Heart right ventricle (tissue), 16 donors: ENCODE measurements at places on chromosomes 4 and X. TPM values are rescaled to one million over a fixed set of nuclear protein-coding genes. Genes with fewer than 3 reads are reported as not detected.
A peak's percentile ranks its signal among the peaks of the same experiment; 100 is the strongest.

- DNase-seq, result no peak
These were observed 28.6 kb downstream of the SCLT1 start for GRCh38 chr4:129064717-129065116.

GRCh38 chr4:128606173-128606572 lies 203.3 kb upstream of the JADE1 start:
- no peak for DNase-seq

DNA sequence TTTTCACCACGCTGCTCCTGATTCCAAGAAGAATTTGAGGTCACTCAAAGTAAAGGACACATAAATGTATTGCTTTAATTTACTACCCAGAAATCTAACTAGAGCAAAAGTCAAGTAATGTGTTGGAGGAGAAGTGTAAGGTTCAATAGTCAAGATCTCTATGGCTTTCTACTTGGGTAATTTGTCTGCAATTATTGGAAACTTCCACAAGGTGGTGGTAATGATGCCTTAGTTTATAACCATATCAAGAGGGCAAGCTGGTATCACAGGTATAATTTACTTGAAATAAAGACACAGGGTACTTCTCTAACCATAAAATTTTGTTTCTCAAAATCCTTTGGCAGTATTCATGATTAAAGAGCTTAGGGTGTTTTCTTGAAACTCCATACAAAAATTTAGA lies 10.2 kb upstream of the GRIA3 start:
- no peak for DNase-seq

DNA sequence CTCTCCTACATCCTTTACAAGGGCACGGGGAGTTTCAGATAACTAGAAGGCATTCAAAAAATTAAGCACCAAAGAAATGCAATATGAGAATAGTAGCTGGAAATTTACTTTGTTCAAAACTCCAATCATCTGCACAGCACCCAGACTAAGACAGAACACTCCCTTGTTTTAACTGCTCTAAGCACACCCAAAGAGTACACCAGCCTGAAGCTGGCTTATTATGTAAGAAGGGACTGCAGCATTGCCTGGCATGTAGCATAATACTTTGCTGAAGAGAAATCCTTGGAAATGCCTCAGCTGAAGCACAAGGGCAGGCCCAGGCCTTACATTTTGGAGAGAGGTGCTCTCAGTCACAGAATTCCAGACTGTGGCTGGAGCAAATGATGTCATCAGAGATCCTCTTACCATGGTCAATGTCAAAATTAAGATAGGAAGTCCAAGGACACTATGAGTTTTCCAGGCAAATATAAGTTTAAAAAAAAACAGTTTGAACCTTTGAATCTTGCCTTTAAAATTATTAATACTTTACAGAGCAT lies 14.8 kb downstream of the ARHGEF6 start:
- no peak for DNase-seq

- DNase-seq, result peak; percentile 17
These were observed 115.2 kb upstream of the LNX1 start for GRCh38 chr4:53706422-53707032.

DNA sequence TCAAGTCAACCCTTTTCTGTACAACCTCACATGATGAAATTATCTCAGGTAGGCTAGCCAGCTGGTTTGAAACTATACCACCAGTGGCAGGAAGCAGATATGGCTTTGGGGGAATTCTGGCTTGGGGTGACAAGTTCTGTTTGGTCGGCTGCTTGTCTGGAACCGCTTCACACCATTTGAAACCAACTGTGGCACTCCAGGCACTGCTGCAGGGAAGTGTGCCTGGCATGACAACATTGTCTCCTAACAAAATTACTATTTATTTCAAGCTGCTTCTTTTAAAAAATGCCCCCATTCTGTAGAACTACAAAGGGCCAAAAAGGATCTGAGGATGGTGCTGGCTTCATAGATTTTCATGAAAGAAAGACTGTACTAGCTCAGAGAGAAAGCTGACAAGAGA lies 37.1 kb upstream of the GPM6B start:
- no peak for DNase-seq

GRCh38 chr4:32031026-32031425 lies 1310.9 kb downstream of the PCDH7 start:
- DNase-seq, result no peak

- no peak for DNase-seq
These were observed 35.8 kb upstream of the LEF1 start for GRCh38 chr4:108204518-108204917.

CCSER1 gene
- total RNA-seq, result 13.5 TPM

DNA sequence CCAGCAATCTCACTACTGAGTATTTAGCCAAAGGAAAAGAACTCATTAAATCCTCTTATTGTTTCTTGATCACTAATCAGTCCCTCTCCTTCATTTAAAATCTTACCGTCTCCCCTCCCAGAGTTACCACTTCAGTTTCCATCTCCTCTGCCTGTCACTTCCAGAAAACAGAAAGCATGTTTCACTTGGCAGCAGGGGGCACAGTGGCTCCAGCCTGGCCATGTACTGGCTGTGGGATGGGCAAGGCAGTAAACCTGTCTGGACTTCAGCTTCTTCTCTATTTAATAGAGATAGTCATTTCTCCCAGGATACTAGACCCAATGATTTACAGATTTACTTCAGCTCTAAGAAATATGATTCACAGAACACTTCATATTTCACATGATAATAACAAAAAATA lies 63.2 kb downstream of the CD40LG start:
- DNase-seq, result peak; percentile 15

DNA sequence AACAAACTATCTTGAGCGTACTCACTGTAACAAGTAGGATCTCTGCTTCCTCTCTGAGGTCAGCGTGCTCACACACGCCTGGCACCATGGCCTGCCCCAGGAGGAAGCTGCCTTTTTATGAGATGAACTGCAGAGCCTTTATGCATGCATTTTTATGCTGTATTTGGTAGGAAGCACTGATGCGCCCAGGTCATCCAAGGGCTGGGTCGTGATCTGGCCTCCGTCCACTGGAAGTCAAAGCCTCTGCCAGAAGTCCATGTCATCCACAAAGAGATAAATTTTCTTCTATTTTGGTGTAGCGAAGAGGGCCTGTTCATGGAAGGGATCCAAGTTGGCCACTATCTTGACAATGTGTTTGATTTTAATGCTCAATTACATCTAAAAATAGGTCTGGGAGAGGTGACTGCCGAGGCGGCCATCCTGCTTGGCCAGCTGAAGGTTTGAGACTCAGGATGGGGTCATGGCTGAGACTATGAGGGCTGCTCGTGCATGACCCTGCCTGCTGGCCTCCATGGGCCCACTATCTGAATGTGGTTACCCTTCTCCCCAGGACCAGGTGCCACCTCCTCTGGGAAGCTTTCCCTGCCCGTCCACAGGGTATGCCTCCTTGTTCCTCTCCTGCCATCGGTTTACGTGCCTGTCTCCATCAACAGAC lies 50.3 kb downstream of the HTRA3 start:
- peak; percentile 66 for DNase-seq

DNA sequence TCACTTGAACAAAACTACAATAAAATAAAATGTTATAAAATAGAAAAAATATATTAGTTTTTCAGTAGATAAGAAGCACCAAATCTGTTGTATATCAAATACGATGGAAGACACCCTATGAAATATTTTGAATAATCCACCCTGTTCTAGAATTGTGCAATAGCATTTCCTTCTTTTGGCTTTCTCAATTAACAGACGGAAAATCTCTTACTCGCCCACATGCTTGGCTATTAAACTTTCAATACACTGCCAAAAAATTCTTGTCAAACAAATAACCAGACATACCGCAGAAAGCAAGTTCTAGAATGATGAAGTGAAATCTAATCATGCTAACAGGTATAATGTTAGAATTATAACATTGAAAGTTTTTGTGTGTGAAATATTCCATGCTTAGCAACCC lies 671.6 kb upstream of the SLIT2 start:
- no peak for DNase-seq

DNA sequence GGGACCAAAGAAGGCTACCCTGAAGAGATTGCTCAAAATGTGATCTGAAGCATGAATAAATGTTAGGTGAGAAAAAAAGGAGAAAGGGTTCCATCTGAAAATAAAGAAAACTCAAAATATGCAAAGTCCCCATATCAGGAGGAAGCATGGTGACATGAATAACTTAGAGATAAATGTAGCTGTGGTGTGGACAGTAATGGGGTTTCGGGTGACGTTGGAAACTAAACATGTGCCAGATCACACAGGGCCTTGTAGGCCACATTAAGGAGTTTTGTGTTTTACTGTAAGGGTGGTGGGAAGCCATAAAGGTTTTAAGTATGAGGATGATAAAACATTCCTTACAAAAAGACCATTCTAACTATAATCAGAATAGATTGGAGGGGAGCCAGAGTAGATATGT lies 40.3 kb upstream of the ACSL4 start:
- no peak for DNase-seq

ADGRG4 gene
- not detected for total RNA-seq

DNA sequence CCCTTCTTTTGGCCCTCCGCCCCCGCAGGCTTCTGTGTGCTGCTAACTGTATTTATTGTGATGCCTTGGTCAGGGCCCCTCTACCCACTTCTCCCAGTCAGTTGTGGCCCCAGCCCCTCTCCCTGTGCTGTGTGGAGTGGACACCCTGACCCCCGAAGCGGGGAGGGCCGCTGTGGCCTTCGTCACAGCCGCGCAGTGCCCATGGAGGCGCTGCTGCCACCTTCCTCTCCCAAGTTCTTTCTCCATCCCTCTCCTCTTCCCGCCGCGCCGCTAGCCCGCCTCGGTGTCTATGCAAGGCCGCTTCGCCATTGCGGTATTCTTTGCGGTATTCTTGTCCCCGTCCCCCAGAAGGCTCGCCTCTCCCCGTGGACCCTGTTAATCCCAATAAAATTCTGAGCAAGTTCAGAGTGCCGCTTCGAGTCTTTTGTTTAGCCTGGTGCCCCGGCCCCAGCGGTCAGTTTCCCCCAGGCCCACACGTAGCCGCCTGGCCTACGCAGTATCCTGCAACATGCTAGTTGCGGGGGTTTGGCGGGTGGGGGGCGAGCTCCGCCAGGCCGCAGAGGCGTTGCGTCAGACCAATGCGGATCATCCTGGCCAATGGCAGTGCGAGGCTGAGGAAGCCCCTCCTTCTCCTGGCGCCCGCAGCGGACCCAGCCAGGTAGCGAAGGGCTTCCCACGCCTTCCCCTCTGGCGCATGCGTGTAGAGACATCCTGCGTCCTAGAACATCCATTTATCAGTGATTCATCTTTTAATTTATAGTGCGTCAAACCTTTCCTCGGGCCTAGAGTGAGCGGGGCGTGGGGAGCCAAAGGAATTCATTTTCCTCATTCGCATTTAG lies 5.6 kb upstream of the KANTR start:
- DNase-seq, result peak; percentile 77

- no peak for DNase-seq
These were observed 193.0 kb downstream of the MGST2 start for GRCh38 chr4:139858436-139859205.

GRCh38 chr4:99853999-99854398 lies 37.4 kb downstream of the DAPP1 start:
- no peak for DNase-seq

GRCh38 chr4:127506283-127506682 lies 126.5 kb upstream of the INTU start:
- DNase-seq, result peak; percentile 5

- no peak for DNase-seq
These were observed 84.3 kb downstream of the RRAGB start for GRCh38 chrX:55801811-55802210.

BGN gene
- 74.5 TPM for total RNA-seq

DNA sequence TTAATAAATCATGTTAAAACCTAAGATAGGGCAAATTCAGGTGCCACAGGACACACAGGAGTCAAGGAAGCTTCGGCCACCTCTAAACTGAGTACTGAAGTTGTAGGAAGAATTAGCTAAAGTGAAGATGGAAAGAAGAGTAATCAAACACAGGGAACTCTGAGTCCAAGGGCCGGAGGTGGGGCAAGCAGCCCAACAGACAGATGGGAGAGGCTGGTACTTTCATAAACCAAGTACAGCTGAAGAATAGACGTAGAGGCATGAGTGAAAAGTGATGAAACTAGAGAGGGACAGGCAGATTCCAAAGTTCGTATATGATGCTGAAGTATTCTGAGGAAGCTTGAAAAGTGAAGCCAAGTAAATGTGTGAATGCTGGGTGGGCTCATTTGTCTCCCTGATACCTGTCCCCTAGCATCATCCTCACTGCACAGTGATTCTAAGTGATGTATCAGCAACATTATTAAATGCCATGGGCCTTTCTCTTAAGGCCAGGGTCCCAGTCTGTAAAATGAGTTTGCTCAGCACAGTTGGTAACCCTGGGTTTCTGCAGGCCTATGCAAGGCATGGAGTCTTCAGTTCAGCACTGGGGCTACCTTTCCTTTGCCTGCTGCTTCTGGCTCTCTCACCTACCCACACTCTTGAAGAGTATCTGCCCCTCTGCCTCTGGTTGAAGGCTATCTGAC lies 203.3 kb downstream of the NR3C2 start:
- no peak for DNase-seq

- no peak for DNase-seq
These were observed 127.1 kb upstream of the ANXA3 start for GRCh38 chr4:78424461-78424860.

GRCh38 chr4:186078981-186079638 lies 10.2 kb downstream of the TLR3 start:
- no peak for DNase-seq
